ENCODE measurements at places on chromosomes 2 and 18.

DNA sequence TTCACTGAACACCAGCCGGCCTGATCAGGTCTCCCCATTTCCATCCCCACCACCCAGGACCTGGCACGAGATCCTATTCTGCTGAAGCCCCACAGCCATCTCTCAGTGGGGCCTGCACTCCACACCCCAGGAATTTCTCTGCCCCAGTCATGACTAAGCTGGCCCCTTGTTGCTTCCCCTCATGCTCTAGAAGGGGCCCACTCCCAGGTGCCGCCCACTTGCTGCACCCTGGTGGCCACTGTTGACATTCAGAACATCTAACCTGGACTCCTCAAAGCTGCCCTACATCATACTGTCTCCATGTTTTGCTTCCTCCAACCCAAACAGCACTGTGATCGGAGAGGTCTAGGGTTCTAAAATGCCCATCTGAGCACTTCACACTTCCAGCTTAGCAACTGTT is 90.7 kb upstream of the KLHL29 start:
- DNase-seq = no peak

DNA sequence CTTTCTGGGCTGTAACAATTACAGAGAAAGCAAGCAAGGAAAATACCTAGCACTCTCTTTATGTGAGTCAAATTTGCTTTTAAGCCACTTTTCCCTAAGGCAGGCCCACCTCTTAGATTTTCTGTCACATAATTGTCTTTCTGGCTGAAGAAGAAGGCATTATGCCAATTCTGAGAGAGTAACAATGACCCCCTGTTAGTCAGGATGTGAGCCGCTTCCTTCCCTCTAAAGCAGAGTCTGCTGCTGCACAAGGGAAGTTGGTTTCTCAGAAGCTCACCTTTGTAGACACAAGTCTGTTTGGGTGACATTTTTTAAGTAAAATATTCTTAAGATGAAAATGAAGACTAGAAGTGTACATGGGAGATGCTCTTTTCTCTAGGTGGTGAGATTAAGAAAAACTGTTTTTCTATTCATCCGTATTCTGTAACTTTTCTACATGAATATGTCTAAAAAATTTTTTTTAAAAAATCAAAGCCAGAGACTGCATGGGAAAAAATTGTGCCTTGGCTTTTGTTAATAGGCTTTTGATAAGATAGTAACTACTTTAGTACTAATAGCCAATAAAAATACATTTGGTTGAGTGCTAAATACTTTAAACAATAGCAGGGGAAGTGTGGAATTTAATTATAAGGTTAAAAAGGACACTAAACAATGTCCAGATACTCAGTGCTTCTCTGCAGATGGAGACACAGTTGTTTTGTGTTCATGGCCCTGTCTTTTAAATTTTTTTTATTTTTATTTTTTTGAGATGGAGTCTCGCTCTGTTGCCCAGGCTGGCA is 33.4 kb upstream of the VPS54 start:
- DNase-seq = no peak

GRCh38 chr2:129793431-129793902 is 186.0 kb upstream of the RAB6C start:
- no peak for DNase-seq

DNA sequence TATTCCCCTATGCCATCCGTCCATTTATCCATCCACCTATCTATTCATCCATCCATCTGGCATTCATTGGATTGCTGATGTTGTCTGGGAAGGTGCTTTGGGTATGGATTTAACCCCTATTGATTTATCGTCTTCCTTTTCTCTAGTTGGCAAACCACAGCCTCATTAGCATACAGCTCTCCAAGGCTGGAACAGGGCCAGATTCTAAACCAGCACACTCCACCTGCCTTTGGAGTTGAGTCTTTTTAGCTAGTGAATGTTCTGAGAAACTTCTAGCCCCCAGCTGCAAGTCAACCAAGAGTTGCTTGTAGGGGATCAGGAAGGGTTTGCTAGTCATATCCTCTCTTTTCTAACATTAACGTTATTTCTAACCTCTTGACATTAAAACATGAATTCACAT is 90.7 kb downstream of the NRP2 start:
- DNase-seq = no peak

DNA sequence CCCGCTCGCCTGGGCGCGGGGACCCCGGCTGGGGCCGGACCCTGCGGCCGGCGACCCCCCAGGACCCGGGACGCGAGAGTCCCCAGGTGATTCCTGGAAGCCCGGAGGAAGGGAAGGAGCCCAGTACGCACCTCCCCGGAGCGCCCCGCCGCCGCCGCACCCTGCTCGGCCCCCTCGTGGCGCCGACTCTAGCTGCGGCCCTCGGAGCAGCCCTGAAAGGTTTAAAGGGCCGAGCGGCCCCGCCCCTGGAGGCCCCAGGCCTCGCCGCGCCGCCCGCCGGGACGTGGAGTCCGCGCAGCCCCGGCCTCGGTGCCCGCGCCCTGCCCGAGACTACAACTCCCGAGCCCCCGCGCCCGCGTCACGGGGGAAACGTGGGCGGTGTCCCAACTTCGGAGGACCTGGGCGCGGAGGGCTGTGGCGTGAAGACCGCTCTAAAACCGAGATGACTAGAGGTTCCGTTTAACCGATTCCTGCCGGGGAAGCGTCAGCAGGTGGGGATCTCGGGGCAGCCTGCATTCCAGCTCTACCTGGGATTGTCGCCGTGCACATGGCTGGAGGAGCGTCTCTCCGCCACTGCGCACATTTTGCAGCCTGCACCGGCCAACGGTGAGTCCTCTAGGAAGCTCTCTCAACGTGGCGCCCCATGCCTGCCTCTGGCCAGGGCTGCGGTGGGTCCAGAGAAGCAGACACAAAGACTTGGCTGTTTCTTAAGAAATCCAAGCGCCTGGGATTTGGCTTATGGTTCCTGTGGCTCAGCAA is at the start of gene TMEM150A:
TSS of gene TMEM150A (minus strand) at position 223 of the 759 bp plus-strand sequence. CDS start 750 bp downstream, outside the sequence.
- DNase-seq = peak; percentile 65

GRCh38 chr18:26649193-26649543 is 100.8 kb upstream of the KCTD1 start:
- no peak for DNase-seq

DNA sequence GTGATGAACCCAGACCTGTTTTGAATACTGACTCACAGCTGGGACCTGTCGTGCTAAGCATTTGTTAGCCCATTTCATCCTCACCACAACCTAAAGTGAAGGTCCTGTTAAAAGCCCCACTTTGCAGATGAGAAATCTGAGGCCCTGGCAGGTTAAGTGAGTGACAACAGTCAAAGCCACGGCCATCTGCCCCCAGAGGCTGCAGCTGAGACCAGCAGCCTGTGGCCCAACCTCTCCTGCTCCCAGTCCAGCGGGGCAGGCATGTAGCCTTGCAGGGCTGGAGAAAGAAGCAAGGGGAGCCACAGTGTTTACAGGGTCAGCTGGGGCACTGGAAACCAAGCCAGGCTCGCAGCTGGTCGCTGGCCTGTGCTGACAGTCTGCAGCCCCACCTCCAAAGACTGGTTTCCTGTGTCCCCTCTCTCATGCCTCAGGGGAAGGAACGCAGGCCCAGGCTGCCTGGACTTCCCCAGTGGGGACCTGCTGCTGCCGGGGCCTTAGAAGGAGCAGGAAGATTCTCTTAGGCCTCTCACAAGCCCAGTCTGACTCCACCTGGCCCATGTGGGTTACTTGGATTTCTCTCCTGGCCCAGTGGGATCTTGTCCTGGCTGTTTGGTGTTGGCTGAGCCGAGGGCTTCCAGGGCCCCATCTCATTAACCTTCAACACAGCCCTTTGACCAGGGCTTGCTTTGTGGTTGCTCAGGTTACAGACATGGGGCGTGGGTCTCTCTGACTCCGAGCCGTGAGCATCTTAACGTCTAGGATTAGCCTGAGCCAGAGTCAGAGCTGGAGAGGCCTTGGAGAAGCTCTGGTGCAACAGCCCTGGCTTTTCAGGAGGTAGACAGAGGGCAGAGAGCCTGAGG is 1.7 kb downstream of the INPP5D start:
- peak; percentile 29 for DNase-seq

- DNase-seq = no peak
These were observed 107.4 kb upstream of the ID2 start for GRCh38 chr2:8574196-8575037.

GRCh38 chr2:55604027-55604565 is 13.3 kb downstream of the PPP4R3B start:
- DNase-seq = no peak

GRCh38 chr18:74248595-74248994 is 43.2 kb downstream of the CYB5A start:
- DNase-seq = no peak

DNA sequence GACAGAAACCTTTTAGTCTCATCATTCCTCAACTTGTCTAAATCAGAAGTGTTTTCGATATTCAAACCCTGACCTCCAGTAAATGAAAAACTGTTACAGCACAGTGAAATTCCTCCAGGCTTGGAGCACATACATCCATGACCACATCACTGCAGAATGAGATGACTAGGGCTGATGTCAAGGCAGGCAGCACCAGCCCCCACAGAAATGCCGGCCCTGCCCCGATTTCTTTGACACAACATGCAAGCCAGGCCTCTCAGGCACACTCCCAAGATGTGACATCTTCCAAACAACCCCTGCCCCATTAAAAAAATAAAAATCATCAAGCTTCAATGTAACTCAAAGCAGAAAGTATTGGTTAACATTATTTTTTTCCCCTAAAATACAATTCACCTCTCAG is 103.3 kb downstream of the CTAGE1 start:
- DNase-seq = no peak

GRCh38 chr2:163785162-163785561 is 49.4 kb upstream of the FIGN start:
- DNase-seq = no peak

GRCh38 chr18:38198526-38198925 is 632.9 kb upstream of the CELF4 start:
- no peak for DNase-seq

GRCh38 chr2:26650713-26651469 is 9.7 kb upstream of the CIB4 start:
- DNase-seq = no peak

DNA sequence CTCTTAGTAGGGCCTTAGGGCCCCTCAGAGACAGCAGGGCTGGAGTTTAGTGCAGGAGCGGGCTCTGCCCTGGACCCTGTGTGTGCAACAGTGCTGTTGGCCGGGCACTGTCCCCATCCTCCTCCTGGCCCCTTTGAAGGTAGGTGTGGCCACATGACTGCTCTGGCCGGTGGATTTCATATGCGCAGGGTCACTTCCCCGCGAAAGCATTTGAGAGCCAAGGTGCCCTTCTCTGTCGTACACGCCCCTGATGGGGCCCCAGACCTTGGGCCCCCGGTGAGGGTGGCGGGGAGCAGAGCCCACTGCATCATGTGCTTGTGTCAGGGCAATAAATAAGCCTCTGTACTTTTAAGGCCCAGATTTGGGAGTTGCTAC is 15.5 kb downstream of the TMEM177 start:
- DNase-seq = no peak

- no peak for DNase-seq
These were observed 422.5 kb downstream of the LPIN1 start for GRCh38 chr2:12168791-12169388.

DNA sequence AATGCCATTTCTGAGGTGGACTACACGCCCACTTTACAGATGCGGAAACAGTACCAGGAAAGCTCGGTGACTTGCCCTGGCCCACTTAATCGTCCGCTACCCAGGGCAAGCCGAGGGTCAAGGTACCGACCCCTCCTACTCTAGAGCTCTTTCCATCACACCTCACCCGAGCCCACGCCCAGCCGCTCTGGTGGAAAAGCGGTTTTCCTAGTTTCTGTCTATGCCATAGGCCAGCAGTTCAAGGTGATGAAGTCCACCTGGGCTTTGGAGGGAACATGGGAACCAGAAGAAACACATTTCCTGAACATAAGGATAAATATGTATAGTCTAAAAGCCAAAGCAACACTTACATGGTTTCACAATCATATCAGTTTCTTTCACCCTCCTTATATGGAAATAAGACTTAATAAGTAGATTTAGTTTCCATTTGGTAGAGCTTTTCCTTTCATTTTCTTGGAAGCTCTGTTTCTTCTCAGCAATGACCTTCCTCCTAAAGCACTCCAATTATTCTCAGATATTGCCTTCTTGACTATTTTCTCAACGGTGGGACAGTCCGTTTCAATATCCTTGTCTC is 567 bp downstream of the VWA3B start:
- no peak for DNase-seq

DNA sequence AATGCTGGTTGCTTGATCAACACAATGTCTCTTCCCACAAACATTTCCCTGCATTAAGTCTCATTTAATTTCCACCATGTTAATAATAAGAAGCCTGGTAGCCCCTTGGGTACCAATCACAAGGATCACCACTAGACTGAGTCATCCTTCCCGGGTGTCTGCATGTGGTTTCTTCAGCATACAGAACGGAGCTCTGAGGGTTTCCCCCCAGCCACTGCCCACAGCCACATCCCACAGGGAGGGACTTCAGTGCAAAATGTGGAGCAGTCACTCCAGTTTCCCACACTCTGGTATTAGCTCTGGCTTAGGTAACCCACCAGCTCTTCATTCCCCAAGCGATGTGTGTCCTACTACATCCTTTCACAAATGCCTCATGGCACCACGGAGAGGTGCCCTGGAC is 42.7 kb upstream of the POLE4 start:
- no peak for DNase-seq

GRCh38 chr18:50401888-50402287 is 27.0 kb downstream of the SKA1 start:
- no peak for DNase-seq

- DNase-seq = no peak
These were observed 51.4 kb downstream of the IL1RL2 start for GRCh38 chr2:102238039-102238756.

GRCh38 chr2:223306371-223306770 is 254.4 kb downstream of the KCNE4 start:
- no peak for DNase-seq

DNA sequence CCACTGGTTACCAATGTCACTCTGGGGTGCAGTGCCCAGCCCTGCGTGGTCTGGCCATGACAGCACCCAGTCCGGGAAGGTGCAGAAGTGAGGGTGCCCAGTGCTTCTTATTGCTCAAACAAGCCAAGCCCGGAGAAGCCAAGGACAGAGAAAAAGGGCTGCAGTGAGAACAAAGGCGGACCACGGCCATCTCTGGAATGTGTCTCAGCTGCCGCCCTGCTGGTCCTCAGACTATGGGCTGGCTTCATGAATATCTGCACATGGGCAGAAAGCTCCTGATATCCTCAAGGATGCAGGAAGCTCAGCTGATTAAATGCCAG is 28.7 kb downstream of the COPS9 start:
- DNase-seq = no peak

DNA sequence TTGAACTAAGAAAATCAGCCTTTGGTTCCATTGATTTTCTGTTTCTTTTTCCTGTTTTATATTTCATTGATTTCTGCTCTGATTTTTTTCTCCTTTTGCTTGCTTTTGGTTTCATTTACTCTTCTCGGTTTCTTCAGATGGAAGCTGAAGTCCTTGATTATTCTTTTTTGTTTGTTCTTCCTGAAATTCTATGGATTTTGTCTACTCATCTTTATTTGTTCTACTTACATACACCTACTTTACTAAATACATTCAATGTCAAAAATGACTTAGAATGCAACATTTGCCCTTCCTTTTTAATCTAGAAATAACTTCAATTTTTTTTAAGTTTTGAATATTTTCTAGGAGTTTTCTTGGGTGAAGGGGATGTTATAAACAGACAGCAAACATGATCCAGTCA is 612.5 kb downstream of the METTL4 start:
- DNase-seq = no peak

All from substantia nigra (tissue), 51 donors.